ENCODE measurements at places on chromosomes 11 and 22.

DNA sequence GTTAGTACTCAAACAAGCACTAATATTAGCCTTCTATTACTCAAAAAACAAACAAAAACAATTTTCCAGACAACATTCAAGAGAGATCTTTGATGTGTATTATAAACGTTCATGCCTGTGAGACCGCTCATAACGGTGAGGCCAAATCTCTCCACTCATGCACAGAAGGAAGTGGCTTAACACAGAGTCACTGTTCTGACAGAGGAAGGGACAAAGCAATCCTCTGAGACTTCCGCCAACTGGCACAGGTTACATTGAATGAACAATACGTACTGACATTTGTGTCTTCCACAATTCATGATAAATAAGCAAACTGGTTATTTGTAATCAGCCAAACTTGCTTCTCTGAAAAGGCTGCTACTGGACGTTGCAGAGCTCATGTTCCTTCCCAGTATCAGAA is 30.5 kb downstream of the CHKA start:
- DNase-seq = no peak

GRCh38 chr11:10272132-10272531 is 21.9 kb downstream of the SBF2 start:
- DNase-seq = no peak

GRCh38 chr22:26404851-26405421 is 24.1 kb upstream of the ASPHD2 start:
- DNase-seq = no peak

- no peak for DNase-seq
Observed at GRCh38 chr11:36019005-36019596, 75.2 kb downstream of the LDLRAD3 start.

GRCh38 chr22:17703811-17704210 is 65.3 kb downstream of the BCL2L13 start:
- no peak for DNase-seq
